ENCODE measurements at places on chromosomes 12 and 14. TPM values are rescaled to one million over a fixed set of nuclear protein-coding genes. Genes with fewer than 3 reads are reported as not detected.

The RFX4 gene
- total RNA-seq: not detected

The CSRP2 gene
- 27.0 TPM for total RNA-seq

GRCh38 chr12:27331291-27331926 is 1.2 kb upstream of the BMAL2 start:
- DNase-seq: no peak

GRCh38 chr12:85441741-85442140 is 161.7 kb downstream of the ALX1 start:
- DNase-seq: no peak

Data from spleen (tissue), 13 donors.